ENCODE measurements at places on chromosomes 13 and 19.

GRCh38 chr13:101190976-101191375 is 225.3 kb downstream of the NALCN start:
- DNase-seq, result no peak

DNA sequence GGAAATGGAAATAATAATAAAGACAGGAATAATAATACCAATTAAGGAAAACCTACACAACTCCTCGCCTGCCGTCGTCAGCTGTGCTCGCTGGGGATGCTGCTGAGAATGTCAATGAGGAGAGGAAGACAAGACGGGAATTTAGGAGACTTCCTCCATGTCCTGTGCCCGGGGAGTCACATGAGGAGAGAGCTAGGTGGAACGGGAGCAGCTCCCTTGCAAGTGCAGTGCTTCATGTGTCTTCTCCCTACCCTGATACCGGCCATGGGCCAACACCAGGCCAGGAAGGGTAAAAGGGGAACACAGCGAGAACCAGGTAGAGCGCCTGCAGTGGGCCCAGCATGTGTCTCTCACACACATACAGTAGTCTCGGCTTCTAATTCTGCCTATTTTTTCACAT is 11.8 kb downstream of the DOCK9 start:
- DNase-seq, result no peak

DNA sequence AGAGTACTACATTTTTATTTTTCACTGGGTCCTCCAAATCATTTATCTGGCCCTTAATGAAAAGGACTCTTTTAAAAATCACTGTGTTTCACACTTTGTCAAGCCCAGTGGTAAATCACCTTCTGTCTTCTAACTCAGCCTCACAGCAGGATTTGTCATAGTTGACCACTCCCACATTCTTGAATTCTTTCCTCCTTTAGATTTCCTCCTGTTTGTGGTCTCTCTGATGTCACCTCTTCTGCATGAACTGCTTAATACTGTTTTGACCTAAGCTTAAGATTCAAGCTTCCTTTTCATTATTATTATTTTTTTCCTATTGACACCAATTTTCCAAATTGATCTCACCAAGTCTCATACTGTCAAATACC is 899.8 kb upstream of the MIR17HG start:
- no peak for DNase-seq

DNA sequence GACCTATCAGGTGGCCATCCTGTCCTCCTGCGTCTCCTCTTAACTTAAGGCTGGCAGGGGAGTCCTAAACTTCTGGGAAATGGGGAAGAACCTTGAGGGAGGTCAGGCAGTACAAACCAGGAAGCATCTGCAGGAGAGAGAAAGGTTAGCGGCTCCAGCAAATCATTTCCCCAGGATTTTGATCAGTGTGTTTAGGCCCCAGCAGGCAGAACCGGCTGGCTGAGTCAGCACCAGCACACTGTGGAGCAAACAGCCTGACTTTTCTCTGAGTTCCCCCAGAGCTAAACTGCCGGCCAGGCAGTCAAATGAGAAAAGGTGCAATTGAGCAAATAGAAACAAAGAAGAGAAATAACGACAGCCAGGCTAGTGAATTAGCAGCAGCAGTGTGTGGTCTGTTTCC is 46.7 kb upstream of the MEDAG start:
- DNase-seq, result no peak

GRCh38 chr19:35167251-35168119 is 12.9 kb downstream of the FXYD5 start:
- no peak for DNase-seq

GRCh38 chr13:93420887-93421286 is 194.3 kb downstream of the GPC6 start:
- no peak for DNase-seq

DNA sequence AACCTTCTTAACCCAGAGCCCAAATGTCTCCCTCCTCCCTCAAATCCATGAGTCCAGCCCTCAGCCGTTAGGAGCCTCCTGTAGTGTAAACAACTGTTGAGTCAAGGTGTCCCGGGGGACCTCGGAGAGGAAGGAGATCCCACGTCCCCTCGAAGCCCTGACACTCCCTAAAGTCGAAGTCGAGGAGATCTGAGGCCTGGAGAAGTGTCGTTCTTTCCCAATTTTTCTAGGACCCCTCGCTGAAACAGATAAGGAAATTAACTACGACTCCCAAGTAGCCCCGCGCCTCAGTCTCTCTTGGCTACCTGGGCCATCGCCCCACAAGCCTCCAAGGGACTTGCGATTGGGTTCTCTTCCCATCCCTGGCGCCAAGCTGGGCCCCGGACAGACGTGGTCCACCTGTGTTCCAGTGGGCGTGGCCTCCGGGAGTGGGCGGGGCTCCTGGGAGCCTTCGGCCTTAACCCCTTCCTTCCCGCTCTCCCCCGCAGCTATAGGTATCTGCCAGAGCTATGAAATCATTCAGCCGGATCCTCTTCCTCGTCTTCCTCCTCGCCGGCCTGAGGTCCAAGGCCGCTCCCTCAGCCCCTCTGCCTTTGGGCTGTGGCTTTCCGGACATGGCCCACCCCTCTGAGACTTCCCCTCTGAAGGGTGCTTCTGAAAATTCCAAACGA is 869 bp downstream of the GFY start:
- DNase-seq, result no peak

All from effector memory CD4-positive, alpha-beta T cell (primary cell).